Activated CD4-positive, alpha-beta memory T cell treated with anti-CD3 and anti-CD28 coated beads, Interleukin-2, amount 10 ng/mL, durations not matched to agents 7 days and 5 days (primary cell): ENCODE measurements at places on chromosomes 6 and 20. TPM values are rescaled to one million over a fixed set of nuclear protein-coding genes. Genes with fewer than 3 reads are reported as not detected.

Gene ABHD16B
- not detected for total RNA-seq

Gene B3GALT4
- 26.5 TPM for total RNA-seq

- DNase-seq: no peak
Measured at GRCh38 chr20:24422091-24422760, 47.2 kb upstream of the SYNDIG1 start.

DNA sequence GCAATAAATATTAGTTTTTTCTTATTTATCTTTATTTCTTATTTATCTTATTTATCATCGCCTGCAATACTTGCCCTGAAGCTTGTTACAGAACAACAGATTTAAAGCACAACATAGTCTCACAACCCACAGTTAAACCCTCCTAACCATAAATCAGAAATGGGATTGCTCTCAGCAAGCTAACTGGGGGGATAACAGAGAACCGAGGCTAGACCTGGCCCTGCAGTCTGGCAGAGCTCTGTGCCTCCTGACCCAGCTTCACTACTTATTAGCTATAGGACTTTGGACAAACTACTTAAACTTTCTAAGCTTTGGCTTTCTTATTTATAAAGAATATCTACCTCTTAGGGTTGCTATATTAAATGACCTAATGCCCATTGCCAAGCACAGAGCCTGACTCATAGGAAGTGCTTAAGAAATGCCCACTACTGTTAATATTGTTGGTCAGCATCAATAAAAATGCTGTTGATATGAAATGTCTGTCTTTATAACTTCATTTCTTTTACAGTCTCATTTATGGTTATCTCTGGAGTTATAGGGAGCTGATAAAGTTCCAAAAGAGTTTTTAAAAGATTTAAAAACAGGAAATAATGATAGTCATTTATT, 87.9 kb upstream of the BEND6 start:
- DNase-seq: no peak

DNA sequence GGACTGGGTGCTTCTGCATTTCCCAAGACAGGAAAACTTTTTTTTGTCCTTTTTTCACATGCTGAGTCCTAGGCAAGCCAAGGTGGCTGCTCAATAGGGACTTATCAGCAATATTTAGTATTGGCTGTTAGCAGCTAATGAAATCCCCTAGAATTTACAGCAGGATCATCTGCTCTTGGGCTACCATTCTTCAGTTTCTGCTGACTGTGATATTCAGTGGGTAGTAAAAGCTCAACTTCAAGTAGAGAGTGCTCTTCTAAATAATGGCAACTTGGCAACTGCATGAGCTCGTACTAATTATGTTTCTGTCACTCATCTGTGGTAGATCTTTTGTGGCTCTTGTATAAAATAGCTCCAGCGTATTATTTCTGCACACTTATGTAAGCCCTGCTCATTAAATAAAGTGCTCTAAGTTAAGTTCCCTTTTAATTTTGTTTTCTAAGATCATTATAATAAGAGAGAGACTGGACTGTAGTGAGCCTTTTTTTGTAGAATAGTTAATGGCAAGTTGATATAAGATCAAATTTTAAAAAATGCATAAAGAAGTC, 110.3 kb downstream of the SLC35F1 start:
- DNase-seq: no peak
